NCI-H510A (cell line): ENCODE measurements at places on chromosomes 12 and 14.

DNA sequence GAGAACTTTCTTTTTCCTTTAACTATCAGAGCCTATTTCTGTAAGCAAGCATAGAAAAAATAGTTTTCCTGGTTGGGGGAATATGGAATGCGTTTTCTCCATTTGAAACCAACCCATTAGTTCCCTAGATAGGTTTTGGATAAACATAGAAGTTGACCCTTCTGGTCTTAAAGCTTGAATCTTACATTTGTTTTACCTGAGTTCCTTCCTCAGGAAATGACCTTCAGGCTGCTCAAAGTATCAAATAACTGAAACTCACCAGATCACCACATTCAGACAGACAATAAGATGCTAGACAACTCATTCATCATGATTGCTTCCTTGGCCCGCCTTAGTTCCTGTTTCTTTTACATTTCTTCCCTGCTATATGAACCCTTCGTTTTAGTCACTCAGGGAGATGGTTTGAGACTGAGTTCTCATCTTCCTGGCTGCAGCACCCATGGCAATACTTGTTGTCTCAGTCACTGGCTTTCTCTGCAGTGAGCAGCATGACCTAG, 52.2 kb downstream of the LRP6 start:
- no peak for DNase-seq

DNA sequence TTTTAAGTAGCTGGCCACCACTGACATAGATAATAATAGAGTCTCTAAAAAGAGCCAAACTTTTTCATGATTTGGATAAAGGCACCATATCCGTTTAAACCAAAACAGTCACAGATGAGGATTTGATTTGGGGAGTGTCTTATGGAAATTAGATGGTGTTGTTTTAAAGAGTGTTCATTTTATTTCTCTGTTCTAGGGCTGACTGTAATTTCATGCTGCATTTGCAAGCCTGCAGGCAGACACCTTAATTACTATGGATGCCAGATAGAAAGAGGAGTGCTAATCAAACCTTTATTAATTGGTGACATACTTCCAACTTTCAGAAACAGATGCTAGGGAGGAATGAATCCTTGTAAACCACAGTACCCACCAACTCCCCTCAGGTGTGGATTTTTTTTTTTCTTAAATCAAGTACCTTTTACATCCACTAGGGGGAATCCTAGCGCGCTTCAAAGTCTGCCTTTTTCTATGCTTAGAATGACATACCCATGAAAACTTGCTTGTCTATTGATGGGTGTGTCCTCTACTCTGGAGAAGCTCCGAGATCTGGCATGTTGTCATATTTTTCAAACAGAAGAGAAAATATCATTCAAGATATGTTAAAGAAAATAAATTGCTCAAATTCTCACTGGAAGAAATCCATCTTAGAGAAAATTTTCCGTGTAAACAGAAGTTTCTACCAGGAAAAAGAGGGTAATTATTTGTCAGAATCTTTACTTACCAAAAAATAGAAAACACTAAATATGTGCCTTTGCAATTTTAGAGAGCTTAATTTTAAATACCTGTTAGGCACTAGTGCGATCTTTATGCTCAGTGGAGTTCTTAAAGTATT, 14.2 kb upstream of the PLXNC1 start:
- no peak for DNase-seq

GRCh38 chr12:49798248-49798647, 30.0 kb downstream of the NCKAP5L start:
- DNase-seq = no peak

- no peak for DNase-seq
These were observed 266.5 kb downstream of the PAWR start for GRCh38 chr12:79424109-79424721.

GRCh38 chr14:99603471-99604277, at the start of gene CCDC85C:
Gene CCDC85C, minus strand, starts transcription at chr14:99604207. Its CDS starts 248 bp downstream, at chr14:99603959.
- DNase-seq = peak; percentile 39

DNA sequence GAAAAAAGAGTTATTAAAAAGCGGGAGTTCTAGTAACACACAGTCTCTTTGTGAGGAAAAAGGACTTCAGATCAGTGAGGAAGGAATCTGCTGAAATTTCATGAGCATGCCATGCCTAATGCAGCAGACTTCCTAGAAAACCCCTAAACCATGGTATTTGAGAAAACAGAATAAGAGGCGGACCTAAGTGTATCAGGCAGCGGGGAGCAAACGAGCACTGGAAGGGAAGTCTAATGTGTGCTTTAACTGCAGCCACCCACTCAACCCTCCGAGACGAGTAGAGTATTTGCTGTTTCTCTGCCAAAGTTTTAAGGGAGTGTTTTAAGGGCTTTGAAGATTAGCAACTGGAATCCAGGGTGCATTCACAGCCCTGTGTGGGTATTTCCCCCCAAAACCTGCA, 36.5 kb downstream of the ACADS start:
- no peak for DNase-seq

- DNase-seq = no peak
These were observed 34.8 kb downstream of the GCN1 start for GRCh38 chr12:120159509-120160237.

DNA sequence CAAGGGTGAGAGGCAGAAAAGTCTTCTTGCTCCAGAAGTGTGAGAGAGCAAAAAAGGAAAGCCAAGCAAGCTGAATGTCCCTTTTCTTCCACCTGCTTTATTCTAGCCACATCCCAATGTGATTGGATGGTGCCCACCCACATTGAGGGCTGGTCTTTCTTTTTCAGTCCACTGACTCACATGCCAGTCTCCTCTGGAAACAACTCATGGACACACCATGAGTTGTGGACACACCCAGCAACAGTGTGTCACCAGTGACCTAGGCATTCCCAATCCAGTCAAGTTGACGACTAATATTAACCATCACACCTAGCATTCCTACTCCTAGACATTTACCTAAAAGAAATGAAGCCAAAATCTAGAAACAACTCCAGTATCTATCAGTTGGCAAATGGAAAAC, 7.2 kb upstream of the DICER1 start:
- DNase-seq = no peak

DNA sequence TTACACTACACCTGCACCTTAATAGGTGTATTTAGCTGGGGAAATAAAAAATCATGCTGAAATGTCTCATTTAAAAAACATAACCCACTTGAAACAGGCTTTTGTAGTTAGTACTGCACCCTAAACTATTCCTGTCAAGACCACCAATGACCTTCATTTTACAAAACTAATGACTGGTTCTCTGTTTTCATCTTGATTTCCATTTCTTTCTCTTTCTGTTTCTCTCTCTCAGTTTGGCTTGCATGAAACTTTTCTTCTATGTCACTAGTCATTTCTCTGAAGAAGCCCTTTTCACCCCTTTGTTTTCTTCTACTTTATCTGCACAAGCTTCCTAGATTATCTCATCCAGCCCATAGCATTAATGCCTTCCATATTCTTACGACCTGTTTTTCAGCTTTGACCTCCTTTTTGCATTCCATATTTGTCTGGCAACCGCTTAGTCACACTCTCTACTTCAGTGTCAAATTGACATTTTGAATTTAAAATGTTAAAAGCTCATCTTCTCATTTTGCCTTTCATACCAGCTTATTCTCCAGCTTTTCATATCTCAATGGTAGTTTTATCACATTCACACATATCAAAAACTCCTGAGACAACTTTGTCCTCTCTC, 32.7 kb upstream of the KLRF1 start:
- no peak for DNase-seq

DNA sequence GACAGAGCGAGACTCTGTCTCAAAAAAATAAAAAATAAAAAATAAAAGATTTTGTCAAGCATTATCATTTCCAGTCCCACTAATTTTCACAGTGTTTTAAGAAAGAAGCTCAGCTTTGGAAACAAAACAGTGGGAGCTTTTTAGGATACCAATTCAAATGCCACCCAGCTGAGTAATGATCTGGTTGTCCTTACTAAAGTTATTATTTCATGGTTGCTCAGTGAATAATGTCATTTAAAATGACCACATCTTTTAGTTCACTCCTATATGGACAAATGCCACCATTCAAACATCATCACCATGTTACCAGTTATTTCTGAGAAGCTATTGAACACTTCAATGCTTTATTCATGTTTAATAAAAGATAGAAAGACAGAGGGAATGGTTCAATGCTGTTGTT, 365.0 kb downstream of the CCER1 start:
- no peak for DNase-seq

- DNase-seq = no peak
These were observed 1098.7 kb downstream of the BCL11B start for GRCh38 chr14:98173305-98173704.

GRCh38 chr12:48069241-48069640, 36.6 kb downstream of the SENP1 start:
- DNase-seq = no peak

DNA sequence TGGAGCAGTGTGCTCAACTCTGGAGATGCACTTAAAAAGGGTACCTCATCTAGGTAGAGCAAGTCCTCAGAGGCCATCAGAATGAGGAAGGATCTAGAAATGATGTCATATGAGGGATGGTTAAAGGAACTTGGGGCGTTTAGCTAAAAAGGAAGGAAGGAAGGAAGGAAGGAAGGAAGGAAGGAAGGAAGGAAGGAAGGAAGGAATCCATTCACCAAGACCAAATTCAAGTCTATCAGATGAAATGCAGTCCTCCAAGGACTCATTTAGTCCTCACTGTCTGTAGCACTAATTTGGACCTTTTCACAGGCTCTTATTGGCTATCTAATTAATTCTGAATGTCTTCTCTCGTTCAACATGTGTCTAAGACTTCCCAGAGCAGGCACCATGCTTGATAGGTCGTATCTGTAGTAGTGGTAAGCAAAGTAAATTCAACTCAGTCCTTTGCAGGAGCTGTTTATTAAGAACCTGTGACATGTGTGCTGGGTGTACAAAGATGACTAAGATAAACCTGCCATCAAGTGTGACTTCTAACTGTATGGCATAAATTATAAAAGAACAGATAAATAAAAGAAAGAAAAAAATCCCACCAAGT, 63.5 kb downstream of the LLPH start:
- DNase-seq = no peak

GRCh38 chr12:53062011-53062961, 12.4 kb downstream of the TNS2 start:
- no peak for DNase-seq

DNA sequence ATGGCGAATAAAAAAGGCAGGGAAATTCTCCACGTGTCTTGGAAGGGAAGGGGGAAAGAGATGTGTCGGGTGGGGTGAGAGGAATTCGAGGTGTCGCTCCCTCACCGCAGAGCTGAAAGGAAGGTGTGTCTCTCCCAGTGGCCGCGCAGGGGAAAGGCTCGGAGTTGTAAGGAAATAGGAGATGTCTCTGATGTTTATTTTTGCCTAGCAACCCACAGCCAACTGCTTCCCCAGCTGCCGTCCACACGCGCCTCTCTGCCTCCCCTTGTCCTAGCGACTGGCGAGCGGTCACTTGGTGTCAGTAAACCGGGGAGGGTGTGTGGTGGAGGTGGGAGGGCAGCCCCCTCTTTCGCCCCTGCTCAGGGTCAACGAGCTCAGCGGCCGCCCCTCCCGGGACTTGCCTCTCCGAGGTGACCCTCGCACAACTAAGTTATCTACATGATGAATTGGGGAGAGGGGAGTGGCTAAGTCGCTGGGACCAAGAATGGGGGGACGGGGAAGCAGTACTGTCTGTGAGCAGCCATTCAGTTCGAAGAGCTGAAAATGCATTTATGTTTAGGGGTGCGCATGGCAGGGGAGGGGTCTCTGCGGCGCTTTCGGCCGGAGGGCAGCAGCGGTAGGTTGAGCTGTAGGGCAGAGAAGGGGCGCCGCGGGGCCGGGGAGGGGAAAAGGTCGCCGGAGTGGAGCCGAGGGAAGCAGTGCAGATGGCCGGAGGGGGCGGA, 585 bp upstream of the DYRK2 start:
- DNase-seq = peak; percentile 95

- DNase-seq = no peak
These were observed 330.5 kb upstream of the SFSWAP start for GRCh38 chr12:131380220-131380964.

GRCh38 chr14:50475460-50475859, 56.9 kb downstream of the MAP4K5 start:
- no peak for DNase-seq

DNA sequence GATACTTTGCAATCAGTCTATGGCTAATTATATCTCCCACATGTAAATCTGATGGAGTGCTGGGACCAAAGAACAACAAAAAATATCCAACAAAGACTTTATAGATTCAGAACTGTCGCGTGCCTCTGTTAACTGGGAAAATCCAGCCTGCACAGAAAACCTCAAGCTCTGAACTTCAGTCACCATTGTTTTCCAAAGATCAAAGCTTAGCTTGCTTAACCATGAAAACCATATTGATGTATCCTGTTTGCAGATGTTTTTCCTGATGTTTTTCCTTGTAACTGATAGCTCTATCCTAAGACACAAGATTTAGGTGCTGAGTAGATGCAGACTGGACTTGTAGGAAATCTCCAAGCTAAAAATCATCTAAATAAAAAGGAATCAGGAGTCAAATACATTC, 163.7 kb downstream of the GXYLT1 start:
- no peak for DNase-seq

- no peak for DNase-seq
These were observed 18.1 kb upstream of the STON2 start for GRCh38 chr14:81418057-81418790.

DNA sequence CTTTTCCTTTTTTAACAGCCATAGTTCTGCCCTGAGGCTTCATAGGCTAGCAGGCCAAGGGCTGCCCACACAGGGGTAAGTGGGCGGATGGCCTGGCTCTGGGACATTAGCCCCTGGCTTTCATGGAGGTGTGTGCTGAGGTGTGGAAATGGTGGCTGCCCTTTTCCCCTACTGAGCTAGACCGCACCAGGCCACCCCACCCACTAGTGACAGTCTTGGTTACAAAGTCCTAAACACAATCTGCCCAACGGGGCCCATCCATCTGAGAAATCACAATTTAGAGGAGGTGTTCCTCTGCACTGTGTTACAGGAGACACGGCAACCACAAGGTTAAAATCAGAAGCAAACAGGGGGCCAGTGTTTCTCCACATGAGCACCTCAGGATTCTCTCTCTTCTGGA, 35.6 kb downstream of the APPL2 start:
- DNase-seq = no peak

DNA sequence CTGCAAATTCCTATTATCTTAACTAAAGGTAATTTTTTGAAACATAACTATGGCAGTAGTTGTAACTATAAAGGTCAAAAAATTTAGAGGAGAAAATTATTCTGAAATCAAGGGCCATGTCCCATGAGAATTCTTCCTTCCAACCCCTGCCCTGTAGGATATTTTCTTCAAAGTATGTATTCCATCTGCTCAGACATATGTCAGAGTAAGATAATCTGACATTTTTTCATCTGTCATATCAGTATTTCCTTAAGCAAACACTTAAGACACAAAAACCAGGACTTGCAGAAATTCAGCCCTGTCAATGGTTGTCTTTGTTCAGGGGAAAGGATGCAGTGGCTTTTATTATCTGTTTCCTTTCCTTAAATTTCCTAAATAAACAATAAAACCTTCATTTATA, 36.3 kb downstream of the ACSS3 start:
- DNase-seq = no peak

GRCh38 chr14:100857233-100857922, 31.5 kb downstream of the MEG3 start:
- DNase-seq = peak; percentile 52

- peak; percentile 39 for DNase-seq
These were observed 21.8 kb upstream of the RNU6-8 start for GRCh38 chr14:32224737-32225377.

- no peak for DNase-seq
These were observed 60.4 kb downstream of the MAP4K5 start for GRCh38 chr14:50471838-50472465.

GRCh38 chr12:69042970-69043369, 110.0 kb upstream of the CPM start:
- peak; percentile 59 for DNase-seq
